Astrocyte (in vitro differentiated cells and primary cell): ENCODE measurements at places on chromosomes 2 and 18. TPM values are rescaled to one million over a fixed set of nuclear protein-coding genes. Genes with fewer than 3 reads are reported as not detected.
A peak's percentile ranks its signal among the peaks of the same experiment; 100 is the strongest.

DNA sequence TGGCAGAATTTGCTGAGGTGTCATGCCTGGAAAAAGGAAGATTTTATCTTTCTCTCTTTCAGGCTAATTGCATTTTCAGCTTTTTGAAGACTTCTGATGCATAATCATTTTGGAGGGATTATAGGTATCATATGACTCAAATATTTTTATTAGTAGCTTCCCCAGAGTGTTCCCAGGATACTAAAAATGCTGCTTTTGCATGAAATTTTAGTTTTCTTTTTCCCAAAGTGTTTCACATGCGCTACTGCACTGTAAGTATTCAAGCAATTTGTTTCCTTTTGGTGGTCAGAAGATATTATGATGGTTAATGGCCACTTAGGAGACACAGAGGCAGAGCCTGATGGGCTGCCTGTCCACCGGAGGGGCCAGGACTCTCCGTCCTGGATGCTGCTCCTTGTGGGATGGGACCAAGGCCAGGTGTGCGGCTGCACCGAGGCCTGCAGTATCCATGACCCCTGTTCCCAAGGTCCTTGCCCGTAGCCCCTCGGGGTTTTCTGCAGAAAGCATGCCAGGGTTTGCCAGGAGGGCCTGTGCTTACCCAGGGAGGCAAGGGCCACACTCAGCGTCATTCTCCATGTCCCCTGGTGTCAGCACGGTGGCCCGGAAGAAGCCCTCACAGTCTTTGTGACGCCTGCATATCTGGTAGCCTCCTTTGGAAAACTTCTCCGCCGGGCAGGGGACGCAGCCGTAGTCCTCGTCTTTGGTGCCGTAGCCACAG, 60.2 kb downstream of the EDAR start:
- H3K27me3 ChIP-seq: peaks cover 36% of the 10 kb centered on the region
- DNase-seq: no peak
- H3K27ac ChIP-seq: no peak overlapping the region
- H3K4me1 ChIP-seq: no peaks in the 10 kb centered on the region
- no peak overlapping the region for H3K4me3 ChIP-seq

PDE11A gene
- total RNA-seq: 0.45 and 0.89 TPM in 2 replicates

DNA sequence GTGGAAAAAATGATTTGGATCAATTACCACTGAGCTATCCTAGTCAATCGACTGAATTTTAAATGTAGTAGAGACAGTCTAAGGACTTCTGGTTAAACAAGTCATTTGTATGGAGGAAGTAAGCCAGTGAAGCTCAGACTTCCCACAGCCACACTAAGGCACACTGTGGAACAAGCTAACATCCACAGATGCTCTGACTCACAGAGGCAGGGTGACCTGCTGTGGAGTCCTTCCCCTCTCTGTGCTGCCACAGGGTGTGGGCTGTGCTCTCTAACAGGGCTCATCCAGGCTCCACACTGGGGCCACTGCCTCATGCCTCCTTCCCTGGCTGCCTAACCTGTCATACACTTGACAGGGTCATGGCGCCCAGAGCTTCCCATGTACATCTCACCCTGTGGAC, 351.0 kb downstream of the GALR1 start:
- no peak overlapping the region for H3K4me3 ChIP-seq
- DNase-seq: no peak
- no peaks in the 10 kb centered on the region for H3K36me3 ChIP-seq
- H3K27me3 ChIP-seq: no peaks in the 10 kb centered on the region
- no peaks in the 10 kb centered on the region for H3K4me1 ChIP-seq

DNA sequence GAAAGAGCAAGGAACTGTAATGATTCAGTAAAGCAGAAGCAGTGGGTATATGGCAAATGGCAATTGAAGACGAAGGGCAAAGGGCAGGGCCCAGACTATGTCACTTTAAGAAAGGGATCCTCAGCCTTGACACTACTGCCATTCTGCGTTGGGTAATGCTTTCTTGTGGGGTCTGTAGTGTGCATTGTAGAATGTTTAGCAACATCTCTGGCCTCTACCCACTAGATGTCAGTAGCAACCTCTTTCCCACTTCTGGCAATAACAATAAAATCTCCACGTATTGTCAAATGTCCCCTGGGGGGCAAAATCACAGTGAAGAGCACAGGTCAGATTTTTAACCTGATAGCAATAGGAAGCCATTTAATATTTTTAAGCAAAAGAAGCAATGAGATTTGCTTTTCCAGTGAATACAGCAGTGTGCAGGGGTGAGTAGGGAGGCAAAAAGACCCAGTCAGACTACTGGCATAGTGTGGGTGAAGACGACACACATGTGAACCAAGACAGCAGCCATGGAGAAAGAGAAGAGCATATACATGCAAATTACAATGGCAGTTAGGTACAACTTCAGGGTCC, 209.5 kb downstream of the DYM start:
- H3K27me3 ChIP-seq: no peaks in the 10 kb centered on the region
- H3K4me1 ChIP-seq: peaks cover 10% of the 10 kb centered on the region
- no peak overlapping the region for H3K4me3 ChIP-seq
- DNase-seq: no peak
- no peaks in the 10 kb centered on the region for H3K36me3 ChIP-seq

NCKAP5 gene
- total RNA-seq: 1.5 and 2.7 TPM in 2 replicates

FTCDNL1 gene
- total RNA-seq: 0.45 and 0.48 TPM in 2 replicates

GRCh38 chr2:67436221-67436620, 39.1 kb downstream of the ETAA1 start:
- H3K36me3 ChIP-seq: no peaks in the 10 kb centered on the region
- H3K4me1 ChIP-seq: no peaks in the 10 kb centered on the region
- H3K27ac ChIP-seq: no peak overlapping the region
- H3K27me3 ChIP-seq: no peaks in the 10 kb centered on the region
- H3K4me3 ChIP-seq: no peak overlapping the region
- peak; percentile 11 for DNase-seq

DNA sequence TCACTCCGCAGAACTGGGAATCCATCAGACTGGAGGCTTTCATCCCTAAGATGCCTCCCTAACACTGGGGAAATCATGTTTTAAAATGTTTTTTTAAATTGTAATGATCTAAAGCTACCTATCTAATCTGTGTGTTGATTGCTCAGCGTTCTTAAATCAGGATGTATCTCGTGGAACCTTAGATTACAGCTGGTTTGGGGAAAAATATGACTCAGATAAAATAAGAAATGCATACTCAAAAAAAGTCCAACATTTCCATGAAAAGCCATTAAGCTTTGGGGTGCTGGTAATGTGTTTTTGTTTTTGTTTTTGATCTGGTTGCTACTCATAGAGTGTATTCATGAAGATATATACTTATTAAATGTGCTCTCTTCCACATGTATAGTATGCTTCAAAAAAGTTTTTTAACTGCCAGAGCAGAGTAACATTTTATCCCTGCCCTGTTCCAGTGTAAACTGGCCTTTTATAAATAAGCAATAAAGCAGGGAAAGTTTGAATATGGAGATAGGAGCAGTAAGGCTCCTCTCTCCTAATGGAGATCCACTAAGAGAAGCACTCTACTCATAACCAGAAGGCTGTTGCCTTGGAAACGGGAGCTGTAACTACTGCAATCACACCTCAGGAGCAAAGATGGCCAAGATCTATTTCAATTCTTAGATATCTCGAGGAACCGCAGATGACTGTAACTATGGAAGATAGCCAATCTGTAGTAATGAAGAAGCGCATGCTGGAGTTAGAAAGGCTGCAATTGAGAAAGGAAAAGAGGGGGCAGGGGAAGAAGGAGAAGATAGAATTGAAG, 41.6 kb downstream of the ANKRD44 start:
- no peak overlapping the region for H3K4me3 ChIP-seq
- no peaks in the 10 kb centered on the region for H3K27me3 ChIP-seq
- H3K27ac ChIP-seq: no peak overlapping the region
- no peaks in the 10 kb centered on the region for H3K36me3 ChIP-seq
- no peaks in the 10 kb centered on the region for H3K4me1 ChIP-seq

HRH4 gene
- 0.17 and 0.25 TPM in 2 replicates for total RNA-seq

IGFBP2 gene
- 944 and 1,071 TPM in 2 replicates for total RNA-seq

DNA sequence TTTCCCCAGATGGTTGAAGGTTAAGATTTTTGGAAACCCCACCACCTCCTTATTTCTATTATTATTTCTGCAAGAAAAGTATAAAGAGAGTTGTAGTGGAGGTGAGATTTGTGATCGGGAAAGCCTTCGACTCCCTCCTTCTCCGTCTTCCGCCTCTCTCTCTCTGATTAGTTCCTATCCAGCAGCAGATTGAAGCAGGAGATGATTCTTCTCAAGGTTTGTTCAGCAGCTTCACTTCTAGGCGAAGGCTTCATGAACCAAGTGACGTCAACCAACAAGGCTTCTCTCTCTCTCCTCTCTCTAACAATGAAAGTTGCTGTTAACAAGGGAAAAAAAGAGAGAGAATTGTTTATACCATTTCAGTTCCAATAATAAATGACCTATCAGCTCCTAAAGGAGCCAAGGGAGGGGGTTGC, at the start of gene BAZ2B:
Gene BAZ2B (minus strand): TSS at position 263 of the 416 bp plus-strand sequence. CDS start 137,829 bp downstream, outside the sequence.
- H3K27ac ChIP-seq: peak within 1 kb of the TSS; percentile 98
- no peaks in the 10 kb centered on the region for H3K27me3 ChIP-seq
- H3K36me3 ChIP-seq: no peaks in the 10 kb centered on the region
- peak within 1 kb of the TSS; percentile 88 for H3K4me3 ChIP-seq
- H3K4me1 ChIP-seq: peaks cover 8% of the 10 kb centered on the region
- DNase-seq: peak; percentile 89

DNA sequence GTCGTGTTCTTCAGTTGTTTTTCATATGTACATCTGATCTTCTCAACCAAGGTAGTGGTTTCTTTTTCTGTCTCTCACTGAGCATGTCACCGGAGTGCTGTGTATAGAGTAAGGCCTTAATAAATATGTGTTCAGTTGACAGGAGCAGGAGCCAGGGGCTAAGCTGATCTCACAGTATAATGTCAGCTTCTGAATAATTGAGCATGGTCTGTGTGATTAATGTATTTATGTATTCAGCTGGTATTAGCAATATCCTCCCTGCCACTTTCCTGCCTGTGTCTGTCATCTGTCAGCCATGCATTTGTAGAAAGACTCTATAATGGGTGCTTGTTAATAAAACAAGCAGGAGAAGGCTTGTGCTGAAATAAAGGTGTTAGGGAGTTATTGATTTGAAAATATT, 198.9 kb downstream of the ADCYAP1 start:
- no peak for DNase-seq
- peaks cover 5% of the 10 kb centered on the region for H3K4me1 ChIP-seq
- H3K27me3 ChIP-seq: no peaks in the 10 kb centered on the region
- H3K36me3 ChIP-seq: no peaks in the 10 kb centered on the region
- H3K27ac ChIP-seq: no peak overlapping the region

DNA sequence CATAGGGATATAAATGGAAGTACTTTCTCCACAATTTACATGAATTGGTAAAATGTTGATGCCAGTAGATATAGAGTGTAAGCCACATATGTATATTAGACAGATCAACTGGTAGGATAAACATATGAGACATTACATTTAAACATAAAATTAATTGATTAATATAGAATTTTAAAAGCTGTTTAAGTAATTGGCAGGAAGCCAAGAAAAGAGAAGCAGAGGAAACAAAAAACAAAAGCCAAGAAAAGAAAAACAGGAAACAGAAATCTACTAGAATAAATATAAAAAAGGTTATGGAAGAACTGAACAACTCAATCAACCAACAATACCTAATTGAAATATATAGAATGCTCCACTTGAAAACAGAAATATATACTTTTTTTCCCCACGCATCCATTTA, 920.1 kb upstream of the TMEFF2 start:
- H3K4me1 ChIP-seq: no peaks in the 10 kb centered on the region
- no peaks in the 10 kb centered on the region for H3K27me3 ChIP-seq
- H3K4me3 ChIP-seq: no peak overlapping the region

- no peak overlapping the region for H3K4me3 ChIP-seq
- no peaks in the 10 kb centered on the region for H3K4me1 ChIP-seq
- no peaks in the 10 kb centered on the region for H3K27me3 ChIP-seq
- no peak overlapping the region for H3K27ac ChIP-seq
Measured at GRCh38 chr2:182924306-182924705, 57.9 kb upstream of the FRZB start.

LPIN2 gene
- total RNA-seq: 14.6 and 16.5 TPM in 2 replicates

QPCT gene
- total RNA-seq: 23.1 and 25.2 TPM in 2 replicates

- H3K27ac ChIP-seq: no peak overlapping the region
- H3K27me3 ChIP-seq: no peaks in the 10 kb centered on the region
- peaks cover 57% of the 10 kb centered on the region for H3K36me3 ChIP-seq
- peaks cover 11% of the 10 kb centered on the region for H3K4me1 ChIP-seq
- peak; percentile 26 for DNase-seq
Measured at GRCh38 chr2:10783421-10783820, 29.2 kb downstream of the PDIA6 start.

DNA sequence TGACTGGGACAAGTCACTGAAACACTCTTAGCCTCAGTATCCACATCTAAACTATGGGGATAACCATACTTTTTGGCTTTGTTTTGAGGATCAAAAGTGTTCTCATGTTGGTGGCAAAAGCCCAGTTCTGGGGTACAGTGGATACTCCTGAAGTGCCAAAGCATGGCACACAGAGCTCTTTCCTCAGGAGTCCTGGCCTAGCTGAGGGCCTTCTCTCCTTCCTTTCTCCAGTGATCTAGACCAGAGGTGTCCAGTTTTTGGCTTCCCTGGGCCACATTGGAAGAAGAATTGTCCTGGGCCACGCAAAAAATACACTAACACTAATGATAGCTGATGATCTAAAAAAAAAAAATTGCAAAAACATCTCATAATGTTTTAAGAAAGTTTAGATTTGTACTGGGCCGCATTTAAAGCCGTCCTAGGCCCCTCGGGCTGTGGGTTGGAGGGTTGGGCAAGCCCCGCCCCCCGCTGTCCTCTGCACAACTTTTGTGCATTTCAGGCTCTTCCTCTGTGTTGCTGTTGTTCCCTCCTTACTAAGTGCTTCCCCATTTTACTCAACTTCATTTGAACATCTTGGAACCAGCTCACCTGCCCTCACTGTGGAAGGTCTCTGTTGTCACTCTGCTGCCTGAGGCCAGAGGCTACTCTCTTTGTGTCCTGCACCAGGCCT, 337.0 kb downstream of the CYRIA start:
- H3K4me1 ChIP-seq: peaks cover 6% of the 10 kb centered on the region
- H3K4me3 ChIP-seq: no peak overlapping the region
- no peak for DNase-seq
- H3K36me3 ChIP-seq: no peaks in the 10 kb centered on the region
- no peak overlapping the region for H3K27ac ChIP-seq

GRCh38 chr18:62979176-62979575, 263.8 kb downstream of the PHLPP1 start:
- no peak overlapping the region for H3K27ac ChIP-seq
- DNase-seq: peak; percentile 84
- peaks cover 8% of the 10 kb centered on the region for H3K4me1 ChIP-seq
- no peaks in the 10 kb centered on the region for H3K27me3 ChIP-seq

GRCh38 chr18:2794159-2794558, 52.6 kb upstream of the EMILIN2 start:
- no peaks in the 10 kb centered on the region for H3K4me1 ChIP-seq
- DNase-seq: no peak
- no peaks in the 10 kb centered on the region for H3K27me3 ChIP-seq
- H3K36me3 ChIP-seq: peaks cover 19% of the 10 kb centered on the region
- H3K27ac ChIP-seq: no peak overlapping the region

GRCh38 chr2:216104691-216105090, 4.5 kb upstream of the XRCC5 start:
- H3K27ac ChIP-seq: no peak overlapping the region
- DNase-seq: no peak
- H3K27me3 ChIP-seq: no peaks in the 10 kb centered on the region
- H3K36me3 ChIP-seq: no peaks in the 10 kb centered on the region
- no peak overlapping the region for H3K4me3 ChIP-seq

CD8A gene
- 0.14 TPM in 1 of 2 replicates, not detected in the other for total RNA-seq

SLC5A7 gene
- total RNA-seq: 0.05 TPM in 1 of 2 replicates, not detected in the other
